ENCODE measurements at places on chromosomes 4 and X. TPM values are rescaled to one million over a fixed set of nuclear protein-coding genes. Genes with fewer than 3 reads are reported as not detected.

The SLC34A2 gene
- total RNA-seq, result not detected

The GLRA2 gene
- 2.6 TPM for total RNA-seq

The RNF212 gene
- total RNA-seq, result 1.3 TPM

The VCX2 gene
- not detected for total RNA-seq

The YTHDC1 gene
- total RNA-seq, result 57.2 TPM

The ARHGEF38 gene
- 11.9 TPM for total RNA-seq

The SPACA5 gene
- total RNA-seq, result not detected

The GABRG1 gene
- not detected for total RNA-seq

The SHROOM4 gene
- total RNA-seq, result 3.9 TPM

The NAP1L5 gene
- total RNA-seq, result 9.2 TPM

The IL13RA2 gene
- total RNA-seq, result not detected

The TRIM2 gene
- total RNA-seq, result 176 TPM

The AKAP4 gene
- total RNA-seq, result not detected

The DCAF8L2 gene
- not detected for total RNA-seq

The PFKFB1 gene
- total RNA-seq, result not detected

The XAGE1A gene
- not detected for total RNA-seq

The SRPK3 gene
- total RNA-seq, result not detected

The GC gene
- total RNA-seq, result 14.5 TPM

GRCh38 chr4:5923376-5923775 lies 30.5 kb upstream of the CRMP1 start:
- DNase-seq, result no peak

GRCh38 chr4:155866177-155866576 lies at the start of gene ASIC5:
Gene ASIC5 (minus strand): TSS chr4:155866277. CDS start chr4:155866226, 51 bp downstream.
- DNase-seq, result no peak

GRCh38 chr4:168717847-168718246 lies 221.0 kb downstream of the PALLD start:
- no peak for DNase-seq

- peak; percentile 44 for DNase-seq
Measured at GRCh38 chrX:134512566-134512965, 52.6 kb downstream of the HPRT1 start.

- no peak for DNase-seq
Measured at GRCh38 chr4:13348216-13348615, 135.9 kb downstream of the RAB28 start.

DNA sequence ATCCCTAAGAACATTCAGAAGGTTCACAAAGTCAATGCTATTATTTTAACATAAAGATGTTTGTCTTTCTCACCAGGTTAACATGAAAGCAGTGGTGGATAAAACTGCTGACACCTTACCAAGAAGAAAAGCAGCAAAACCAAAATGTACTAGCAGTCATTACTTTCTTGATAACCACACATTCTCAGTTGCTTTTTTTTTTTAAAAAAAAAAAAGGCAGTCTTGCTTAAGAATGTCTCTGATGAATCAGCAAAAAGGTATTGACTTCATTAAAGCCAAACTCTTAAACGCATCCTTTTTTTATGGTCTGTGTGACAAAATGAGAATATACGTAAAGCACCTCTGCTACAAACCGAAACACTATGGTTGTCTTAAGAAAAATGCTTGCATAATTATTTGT lies 31.9 kb downstream of the CDKL2 start:
- no peak for DNase-seq

- DNase-seq, result no peak
Measured at GRCh38 chr4:104818579-104818978, 323.9 kb upstream of the CXXC4 start.

GRCh38 chrX:33188286-33188685 lies 23.1 kb downstream of the DMD start:
- no peak for DNase-seq

DNA sequence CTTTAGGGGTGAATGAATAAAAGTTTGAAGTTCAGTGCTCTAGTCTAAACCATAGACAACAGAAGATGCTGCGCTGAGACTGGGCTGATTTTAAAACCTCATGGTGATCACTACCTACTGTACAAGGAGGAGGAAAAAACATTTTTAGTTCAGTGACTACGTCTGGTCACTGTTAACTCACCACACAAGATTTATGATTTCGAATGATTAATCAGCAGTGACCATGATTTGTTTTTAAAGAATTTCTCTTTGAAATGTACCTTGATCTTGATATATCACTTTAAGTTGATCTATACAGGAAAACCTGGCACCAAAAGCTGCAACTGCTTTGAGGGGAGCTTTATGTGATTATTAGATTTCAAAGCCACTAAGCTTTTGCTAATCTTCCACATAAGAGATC lies 286.3 kb downstream of the PDGFC start:
- DNase-seq, result no peak

- peak; percentile 80 for DNase-seq
Measured at GRCh38 chr4:104966349-104967033, 180.2 kb upstream of the TET2 start.

- no peak for DNase-seq
Measured at GRCh38 chr4:10275696-10276095, 159.1 kb upstream of the WDR1 start.

GRCh38 chr4:120723105-120723504 lies 199.4 kb downstream of the PRDM5 start:
- DNase-seq, result no peak

GRCh38 chr4:33924239-33924638 lies 2320.1 kb downstream of the ARAP2 start:
- no peak for DNase-seq

- no peak for DNase-seq
Measured at GRCh38 chrX:154727418-154727817, 23.5 kb downstream of the GAB3 start.

DNA sequence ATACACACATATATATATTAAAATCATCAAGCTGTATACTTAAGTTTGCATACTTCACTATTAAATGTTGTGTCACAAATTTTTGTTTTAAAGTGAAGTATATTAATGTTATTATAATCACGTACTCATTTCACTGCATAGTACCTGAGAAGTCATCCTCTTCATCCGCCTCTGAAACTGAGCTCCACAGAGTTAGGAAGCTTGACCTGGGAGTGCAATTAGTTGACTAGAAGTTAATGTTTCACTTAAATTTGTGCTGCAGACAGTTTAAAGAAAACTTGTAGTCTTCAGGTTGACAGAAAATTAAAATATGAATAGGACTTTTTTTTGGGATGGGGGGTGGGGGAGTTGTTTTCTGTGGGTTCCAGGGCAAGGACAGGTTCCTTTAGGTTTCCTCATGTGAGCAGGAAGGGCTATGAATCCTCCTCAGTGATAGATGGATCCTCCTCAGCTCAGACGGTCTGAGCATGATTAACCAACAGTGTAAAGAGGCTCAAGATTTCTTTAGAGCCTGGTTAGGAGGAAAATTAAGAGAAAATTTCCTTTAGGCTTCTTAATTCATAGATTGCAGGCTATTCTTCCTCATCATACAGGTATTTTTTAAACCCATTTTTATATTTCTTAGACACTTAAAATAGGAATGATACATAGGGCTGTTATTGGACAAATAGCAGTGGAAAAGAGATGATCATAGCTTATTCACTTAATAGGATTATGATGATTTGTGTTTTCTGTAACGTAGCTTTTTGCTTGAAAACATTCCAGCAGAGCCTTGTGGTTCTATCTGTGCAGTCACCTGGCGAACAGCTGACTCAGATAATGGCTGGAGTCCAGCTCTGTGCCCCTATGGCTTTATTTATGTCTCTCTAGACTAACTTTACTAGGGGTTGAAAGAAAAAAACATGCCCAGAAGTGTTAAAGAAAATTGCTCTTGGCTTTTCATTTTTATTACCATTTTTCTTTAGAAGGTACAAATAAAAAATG lies 102.7 kb downstream of the SLC4A4 start:
- DNase-seq, result no peak

- DNase-seq, result no peak
Measured at GRCh38 chrX:13059637-13060499, 15.4 kb upstream of the FAM9C start.

- DNase-seq, result no peak
Measured at GRCh38 chr4:7901311-7901885, 38.3 kb downstream of the AFAP1 start.

GRCh38 chrX:143095321-143095720 lies 69.6 kb downstream of the SPANXN4 start:
- no peak for DNase-seq

- no peak for DNase-seq
Measured at GRCh38 chr4:154858166-154858565, 77.1 kb downstream of the RBM46 start.

DNA sequence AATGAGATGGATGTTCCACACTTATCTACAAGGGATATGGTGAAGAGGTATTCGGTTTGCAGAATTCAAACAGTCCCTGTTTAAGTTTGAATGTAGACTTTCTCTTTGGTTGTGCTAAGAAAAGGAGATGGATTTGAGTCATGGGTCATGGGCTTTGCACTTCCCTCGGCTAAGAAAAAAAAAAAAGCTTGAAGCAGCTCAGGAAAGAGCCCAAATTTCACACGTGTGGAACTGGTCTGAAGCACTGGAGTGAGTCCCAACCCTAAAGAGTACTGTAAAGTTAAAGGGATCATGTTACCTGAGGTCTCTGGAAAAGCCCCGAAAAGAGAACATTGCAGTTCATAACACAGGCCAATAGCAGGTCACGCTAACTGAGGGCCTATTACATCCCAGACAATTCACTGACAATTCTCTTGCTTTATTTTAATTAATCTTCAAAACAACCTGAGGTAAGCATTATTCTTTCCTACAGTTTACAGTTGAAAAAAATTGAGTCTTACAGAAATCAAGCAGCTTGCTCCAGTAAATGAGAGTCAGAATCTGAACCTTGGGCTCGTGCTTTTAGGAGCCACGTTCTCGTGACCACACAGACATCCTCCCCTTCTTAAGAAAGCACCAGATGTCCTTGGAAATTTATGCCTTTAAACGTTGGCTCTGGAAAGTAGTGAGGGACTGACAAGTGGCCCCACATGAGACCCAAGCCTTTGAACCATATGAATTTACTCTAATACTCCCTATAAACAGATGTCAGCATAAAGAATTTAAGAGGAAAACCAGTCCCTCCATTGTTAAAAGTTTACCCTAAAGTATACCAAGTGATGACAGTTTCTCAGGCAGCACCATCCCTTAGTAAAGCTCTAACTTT lies 89.3 kb downstream of the MAD2L1 start:
- peak; percentile 31 for DNase-seq

DNA sequence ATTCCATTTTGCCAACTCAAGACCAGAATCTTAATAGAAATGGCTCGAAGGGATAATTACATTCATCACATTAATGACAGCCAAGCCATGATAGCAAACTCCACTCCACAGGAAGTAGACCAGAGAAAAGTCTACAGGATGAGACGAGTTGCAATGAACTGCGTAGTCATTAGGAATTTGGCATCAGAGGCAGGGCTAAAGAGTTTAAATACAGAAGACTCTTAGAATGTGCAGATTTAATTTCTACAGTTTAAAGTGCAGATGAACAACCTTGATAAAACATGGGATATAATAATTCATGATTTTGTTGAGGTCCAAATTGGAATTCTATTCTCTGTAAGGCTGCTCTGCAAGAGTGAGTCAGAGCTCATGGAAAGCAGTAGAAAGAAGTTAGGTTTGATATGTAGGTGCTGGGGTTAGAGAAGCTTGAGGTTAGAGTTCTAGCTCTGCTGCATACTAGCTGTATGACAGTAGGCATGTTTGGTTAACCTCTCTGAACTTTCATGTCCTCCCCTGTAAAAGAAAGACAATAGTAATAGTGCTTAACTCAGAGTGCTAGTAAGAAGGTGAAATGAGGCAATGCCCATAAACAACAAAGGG lies 32.2 kb downstream of the LNX1 start:
- DNase-seq, result no peak

GRCh38 chr4:8548731-8549351 lies 31.4 kb upstream of the GPR78 start:
- no peak for DNase-seq

- no peak for DNase-seq
Measured at GRCh38 chr4:79255793-79256192, 70.1 kb downstream of the NAA11 start.

- DNase-seq, result no peak
Measured at GRCh38 chrX:78997870-78998558, 52.8 kb downstream of the P2RY10 start.

- peak; percentile 62 for DNase-seq
Measured at GRCh38 chr4:154928640-154929257, 147.7 kb downstream of the RBM46 start.

GRCh38 chr4:2406406-2406805 lies 12.0 kb downstream of the ZFYVE28 start:
- DNase-seq, result no peak

All from stomach (tissue), 19 donors.